ENCODE measurements at places on chromosomes 3 and 15.

GRCh38 chr15:92624401-92624991, 31.1 kb downstream of the FAM174B start:
- DNase-seq, result no peak

DNA sequence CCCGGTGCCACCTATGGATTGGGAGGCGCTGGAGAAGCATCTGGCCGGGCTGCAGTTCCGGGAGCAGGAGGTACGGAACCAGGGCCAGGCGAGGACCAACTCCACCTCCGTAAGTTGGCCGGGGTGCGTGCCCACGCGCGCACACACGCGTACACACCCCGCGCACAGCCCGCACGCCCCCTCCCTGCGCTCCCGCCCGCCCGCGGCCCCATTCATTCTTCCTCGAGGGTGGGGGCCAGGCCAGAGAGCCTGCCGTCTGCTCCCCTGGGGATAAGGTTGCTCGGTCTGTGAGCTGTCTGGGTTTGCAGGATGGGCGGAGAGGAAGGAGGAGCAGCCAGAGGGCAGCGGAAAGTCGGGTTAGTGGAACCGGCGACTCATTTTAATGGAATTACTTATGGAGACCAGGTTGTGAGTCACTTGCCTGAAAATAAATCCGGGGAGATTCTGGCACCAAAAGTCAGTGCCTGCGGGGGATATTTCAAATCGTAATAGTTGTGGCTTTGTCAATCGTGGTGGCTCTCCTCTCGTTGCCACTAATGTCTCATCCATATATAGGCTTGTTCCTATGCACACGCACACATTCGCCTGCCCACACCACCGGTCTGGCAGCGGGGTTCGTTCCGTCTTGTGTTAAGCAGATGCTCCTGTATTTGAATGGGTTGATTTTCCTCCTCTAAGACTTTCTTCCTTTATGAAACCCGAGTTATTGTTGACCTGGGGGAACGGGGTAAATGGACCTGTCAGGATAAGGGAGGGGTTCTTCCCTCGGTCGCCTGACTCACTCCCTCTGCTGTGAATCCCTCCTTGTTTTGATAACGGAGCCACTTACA, 223.4 kb upstream of the IL12A start:
- no peak for DNase-seq

DNA sequence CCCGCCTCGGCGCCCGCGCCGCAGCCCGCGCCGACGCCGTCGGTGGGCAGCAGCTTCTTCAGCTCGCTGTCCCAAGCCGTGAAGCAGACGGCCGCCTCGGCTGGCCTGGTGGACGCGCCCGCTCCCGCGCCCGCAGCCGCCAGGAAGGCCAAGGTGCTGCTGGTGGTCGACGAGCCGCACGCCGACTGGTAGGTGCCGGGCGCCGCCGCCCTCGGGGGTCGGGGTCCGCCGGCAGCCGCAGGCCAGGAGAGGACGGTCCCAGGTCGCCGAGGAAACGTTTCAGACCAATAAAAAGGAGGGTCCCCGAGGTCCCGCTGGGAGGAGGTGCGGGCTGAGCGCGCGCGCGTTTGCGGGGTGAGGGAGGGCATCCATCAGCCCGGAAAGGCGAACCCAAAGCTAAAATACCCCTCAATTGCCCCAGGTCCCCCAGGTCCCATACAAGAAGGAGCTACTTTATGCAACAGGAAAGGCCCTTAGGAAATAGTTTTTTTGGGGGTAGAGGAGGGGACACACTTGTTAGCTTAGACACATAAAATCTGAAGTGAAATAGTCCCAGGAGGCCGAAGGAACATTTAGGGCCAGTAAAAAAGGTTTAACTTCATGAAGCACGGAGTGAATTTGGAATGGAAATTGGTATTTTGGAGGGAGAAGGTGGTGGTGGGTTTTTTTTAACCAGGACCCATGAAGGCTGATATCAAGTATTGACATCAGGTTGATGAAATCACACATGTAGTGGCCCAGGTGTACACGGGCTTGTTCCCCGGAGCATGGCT, 739 bp downstream of the SYN2 start:
- no peak for DNase-seq

DNA sequence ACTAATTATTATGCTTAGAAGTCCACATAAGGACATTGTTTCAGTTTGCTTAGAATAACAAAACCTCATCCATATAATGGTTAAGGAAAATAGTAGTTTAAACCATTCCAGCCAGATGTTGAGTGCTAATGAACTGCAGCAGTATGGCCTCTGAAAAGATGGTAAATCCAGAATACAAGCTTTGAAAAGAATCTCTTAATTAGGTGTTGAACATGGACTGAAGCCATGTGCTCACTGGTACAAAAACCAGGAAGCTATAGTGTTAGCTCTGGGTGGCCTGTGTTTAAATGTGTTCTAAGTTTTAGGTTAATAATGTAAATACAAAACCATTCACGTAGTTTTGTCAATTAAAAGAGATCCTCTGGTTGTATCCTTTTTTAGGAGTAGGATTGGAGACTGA, 78.2 kb downstream of the GALK2 start:
- no peak for DNase-seq

DNA sequence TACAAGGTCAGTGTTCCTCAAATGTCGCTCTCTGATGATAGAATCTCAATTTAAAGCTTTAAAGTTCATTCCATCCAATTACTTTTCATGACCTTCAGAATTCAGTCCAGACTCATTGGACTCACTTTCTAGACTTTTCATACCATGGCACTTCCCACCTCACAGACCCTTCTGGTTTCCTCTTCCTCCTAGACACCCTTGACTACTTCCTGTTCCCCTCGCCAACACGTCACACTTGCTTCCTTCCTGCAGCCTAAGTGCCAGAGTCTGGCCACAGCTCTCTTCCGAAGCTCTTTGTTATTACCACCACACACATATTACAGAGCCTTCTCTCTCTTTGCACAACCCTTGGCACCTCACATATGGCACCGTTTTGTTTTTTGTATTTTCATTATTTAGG, 59.1 kb upstream of the UMPS start:
- DNase-seq, result no peak

DNA sequence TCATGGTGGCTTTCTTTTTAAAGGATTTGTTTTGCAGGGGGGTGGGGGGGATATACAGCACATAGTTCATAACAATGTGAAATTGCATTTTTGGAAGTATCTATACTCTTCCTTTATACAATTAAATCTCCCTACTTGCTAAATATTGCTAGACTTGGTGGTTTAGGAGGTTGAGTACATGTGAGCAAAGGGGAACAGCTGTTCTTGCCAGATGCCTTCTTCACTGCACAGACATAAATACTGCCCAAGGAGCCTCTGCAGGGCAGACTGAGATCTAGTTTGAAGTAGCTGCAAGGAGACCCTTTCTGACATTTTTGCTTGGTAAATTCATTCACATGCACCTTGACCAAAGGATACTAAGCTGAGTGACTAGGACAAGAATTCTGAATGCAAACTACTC, 228.6 kb upstream of the IL12A start:
- no peak for DNase-seq

- DNase-seq, result no peak
Observed at GRCh38 chr3:11543141-11543947, 100.4 kb downstream of the VGLL4 start.

GRCh38 chr3:132593947-132594323, 3.1 kb upstream of the ACKR4 start:
- no peak for DNase-seq

DNA sequence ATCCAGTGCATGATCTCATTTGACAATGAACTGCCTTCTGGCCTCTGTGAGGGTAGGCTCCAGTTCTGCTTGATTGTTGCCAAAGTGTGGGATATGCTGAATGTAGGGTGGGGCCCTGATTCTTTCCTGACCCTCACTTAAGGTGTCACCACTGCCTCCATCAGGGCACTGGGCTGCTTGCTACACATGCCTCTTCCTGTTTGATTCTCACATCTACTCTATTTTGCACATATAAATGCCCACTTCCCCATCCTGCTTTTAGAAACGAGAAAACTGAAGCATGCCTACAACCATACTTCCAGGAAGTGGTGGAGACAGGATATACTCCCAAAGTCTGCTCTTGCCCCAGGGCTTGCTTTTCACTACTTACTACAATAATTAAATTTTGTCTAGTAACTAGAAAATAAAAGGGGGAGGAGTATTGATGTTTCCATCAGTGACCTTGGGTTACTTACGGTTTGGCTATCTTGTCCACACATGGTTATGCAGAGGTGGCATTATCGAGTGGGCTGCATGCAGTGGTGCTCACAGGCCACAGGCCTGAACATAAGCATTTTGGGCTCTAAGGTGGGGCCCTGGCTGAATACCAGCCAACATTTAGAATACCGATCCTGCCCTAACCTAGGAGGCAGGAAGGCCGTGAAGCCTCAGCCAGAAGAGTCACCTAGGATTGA, 6.7 kb downstream of the ZDHHC3 start:
- no peak for DNase-seq

GRCh38 chr3:179743913-179744312, 91.1 kb downstream of the USP13 start:
- no peak for DNase-seq

GRCh38 chr3:172014145-172014544, 25.2 kb upstream of the FNDC3B start:
- DNase-seq, result no peak

GRCh38 chr3:140285380-140285779, 350.4 kb downstream of the CLSTN2 start:
- DNase-seq, result no peak

DNA sequence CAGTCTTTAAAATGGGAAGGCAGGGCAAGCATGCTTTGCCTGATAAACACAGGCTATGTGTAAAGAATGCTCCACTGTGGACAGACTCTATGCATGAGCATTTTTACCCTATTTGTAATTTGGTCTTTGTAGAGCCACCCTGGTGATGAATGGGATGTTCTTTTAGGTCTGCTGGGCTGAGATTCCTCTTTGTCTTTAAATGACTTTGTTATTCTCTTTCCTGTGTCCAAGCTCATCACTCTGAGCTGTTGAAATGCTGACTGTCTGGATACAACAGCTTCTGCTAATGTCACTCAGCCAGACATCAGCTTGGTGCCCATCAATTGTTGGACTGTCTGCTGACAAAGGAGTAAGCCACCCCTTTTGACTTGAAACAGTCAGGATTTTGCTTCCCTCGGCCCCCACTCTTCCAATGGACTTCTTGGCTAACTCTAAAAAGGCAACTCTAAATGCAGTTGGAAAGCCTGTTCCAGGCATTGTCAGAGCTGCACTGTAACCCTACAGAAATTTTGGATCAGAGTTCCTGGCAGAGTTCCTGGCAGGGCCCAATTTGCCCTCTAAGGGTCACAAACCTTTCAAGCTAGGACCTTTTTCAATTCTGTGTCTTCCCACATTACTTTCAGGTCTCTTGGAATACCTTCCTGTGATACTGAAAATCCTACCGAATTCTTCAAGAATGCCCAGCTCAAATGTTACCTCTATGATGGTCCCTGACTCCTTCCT, 40.5 kb upstream of the EIF1B start:
- DNase-seq, result no peak

DNA sequence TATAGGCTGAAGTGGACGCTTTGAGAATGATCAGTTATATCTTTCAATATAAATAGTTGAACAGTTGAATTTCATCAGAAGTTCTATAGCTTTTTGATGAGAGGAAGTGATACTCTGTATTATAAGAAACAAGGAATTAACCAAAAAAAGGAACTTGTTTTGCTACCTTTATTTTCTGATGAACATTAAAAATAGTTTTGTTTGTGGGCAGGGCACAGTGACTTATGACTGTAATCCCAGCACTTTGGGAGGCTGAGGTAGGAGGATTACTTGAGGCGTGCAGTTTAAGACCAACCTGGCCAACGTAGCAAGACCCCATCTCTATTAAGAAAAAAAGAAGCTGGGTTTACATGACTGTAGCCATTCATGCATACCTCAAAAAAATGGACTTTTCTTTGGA, 16.7 kb downstream of the BLOC1S6 start:
- peak; percentile 24 for DNase-seq

- no peak for DNase-seq
Observed at GRCh38 chr3:71466483-71466882, 117.0 kb downstream of the FOXP1 start.

DNA sequence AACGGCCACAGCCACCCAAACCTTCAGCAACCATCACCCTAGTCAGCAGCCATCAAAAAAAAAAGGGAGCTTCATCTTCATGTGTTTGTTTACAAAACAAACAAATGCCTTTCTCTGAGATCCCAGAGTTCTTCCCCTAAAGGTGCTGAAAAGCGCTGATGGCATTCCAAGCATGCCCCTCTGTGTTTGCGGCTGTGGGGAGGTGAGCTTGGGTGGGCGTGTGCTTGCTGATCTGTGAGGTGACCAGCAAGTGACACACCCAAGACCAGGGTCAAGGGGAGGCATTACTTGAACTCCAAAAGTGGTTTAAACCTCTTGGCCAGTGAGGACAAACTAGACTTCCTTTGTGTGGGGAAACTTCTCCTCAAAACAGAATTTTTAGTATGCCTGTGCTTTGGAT, 81.5 kb downstream of the DHX36 start:
- no peak for DNase-seq

- DNase-seq, result no peak
Observed at GRCh38 chr3:45083023-45083422, 56.9 kb downstream of the CLEC3B start.

DNA sequence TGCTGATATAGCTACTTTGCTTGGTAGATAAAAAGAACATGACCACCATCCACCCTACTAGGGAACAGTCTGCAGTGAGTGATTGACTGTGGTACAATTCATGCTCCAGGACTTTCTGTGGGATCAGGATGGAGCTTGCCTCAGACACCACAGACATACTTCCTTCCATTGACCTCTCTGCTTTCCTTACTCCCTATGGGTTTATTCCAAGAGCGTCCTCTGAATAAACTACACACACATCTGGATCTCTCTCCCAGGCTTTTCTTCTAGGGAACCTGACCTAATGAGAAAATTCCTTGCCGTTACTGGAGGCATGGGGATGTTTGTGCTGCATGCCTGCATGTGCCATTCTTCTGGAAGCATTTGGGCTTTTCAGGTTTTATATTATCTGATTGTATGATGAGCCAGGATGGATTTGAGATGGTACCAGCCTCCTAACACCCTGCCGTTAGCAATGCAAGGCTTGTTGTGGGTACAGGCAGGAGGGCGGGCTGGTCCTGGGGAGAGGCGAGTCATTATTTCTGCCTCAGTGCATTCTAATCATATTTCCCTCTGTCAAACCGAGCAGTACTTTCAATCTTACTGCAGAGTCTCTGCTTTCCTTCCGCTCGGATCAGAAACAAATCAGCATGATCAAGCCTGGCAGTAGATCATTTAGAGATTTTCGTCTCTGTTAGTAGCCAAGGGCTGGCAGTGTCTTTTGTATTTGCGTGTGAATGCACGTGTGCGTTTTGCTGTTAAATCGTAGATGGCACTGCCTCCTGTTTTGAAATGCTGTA, 279.2 kb downstream of the PDCD6IP start:
- DNase-seq, result no peak

GRCh38 chr3:36196058-36196457, 184.2 kb upstream of the STAC start:
- no peak for DNase-seq

DNA sequence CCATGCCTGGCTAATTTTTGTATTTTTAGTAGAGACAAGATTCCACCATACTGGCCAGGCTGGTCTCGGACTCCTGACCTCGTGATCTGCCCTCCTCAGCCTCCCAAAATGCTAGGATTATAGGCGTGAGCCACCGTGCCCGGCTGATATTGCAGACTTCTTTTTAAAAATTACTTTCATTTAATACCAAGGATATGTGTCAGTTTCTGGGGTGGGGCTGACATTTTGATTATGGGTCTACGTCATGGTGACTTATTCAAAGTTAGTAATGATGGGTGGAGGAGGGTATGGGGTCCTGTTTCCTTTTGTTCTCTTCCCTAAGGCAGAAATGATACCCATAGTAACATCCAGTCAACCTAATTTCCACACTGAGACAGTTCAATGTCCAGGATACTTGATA, 34.7 kb downstream of the GBE1 start:
- DNase-seq, result no peak

Data from NAMALWA (cell line).